Caki2 (cell line): ENCODE measurements at places on chromosomes 16 and 17. TPM values are rescaled to one million over a fixed set of nuclear protein-coding genes. Genes with fewer than 3 reads are reported as not detected.

Gene GINS3
- total RNA-seq = 8.2 and 17.2 TPM in 2 replicates

Gene DNASE1L2
- 0.98 TPM in 1 of 2 replicates, not detected in the other for total RNA-seq

Gene SDK2
- total RNA-seq = 0.06 and 0.14 TPM in 2 replicates

Gene TIMP2
- total RNA-seq = 70.1 and 77.2 TPM in 2 replicates

Gene SP2
- 0.03 TPM in 1 of 2 replicates, not detected in the other for total RNA-seq

Gene MILR1
- total RNA-seq = 21.9 and 35.9 TPM in 2 replicates

Gene ALOX15
- not detected in 2 replicates for total RNA-seq

Gene DUSP14
- total RNA-seq = 39.4 and 40.2 TPM in 2 replicates

Gene ABCA10
- 0.07 TPM in 1 of 2 replicates, not detected in the other for total RNA-seq

Gene ATP2A3
- total RNA-seq = 5.0 and 7.7 TPM in 2 replicates

Gene RASL10B
- total RNA-seq = 0.17 TPM in 1 of 2 replicates, not detected in the other

Gene OR1F1
- total RNA-seq = not detected in 2 replicates

Gene RGS11
- 1.1 and 3.6 TPM in 2 replicates for total RNA-seq

Gene CMTM4
- total RNA-seq = 14.3 and 16.2 TPM in 2 replicates

Gene MPP2
- total RNA-seq = 4.8 and 8.1 TPM in 2 replicates

Gene TAC4
- not detected in 2 replicates for total RNA-seq
